ENCODE measurements at places on chromosomes 12 and 14.
A peak's percentile ranks its signal among the peaks of the same experiment; 100 is the strongest.

DNA sequence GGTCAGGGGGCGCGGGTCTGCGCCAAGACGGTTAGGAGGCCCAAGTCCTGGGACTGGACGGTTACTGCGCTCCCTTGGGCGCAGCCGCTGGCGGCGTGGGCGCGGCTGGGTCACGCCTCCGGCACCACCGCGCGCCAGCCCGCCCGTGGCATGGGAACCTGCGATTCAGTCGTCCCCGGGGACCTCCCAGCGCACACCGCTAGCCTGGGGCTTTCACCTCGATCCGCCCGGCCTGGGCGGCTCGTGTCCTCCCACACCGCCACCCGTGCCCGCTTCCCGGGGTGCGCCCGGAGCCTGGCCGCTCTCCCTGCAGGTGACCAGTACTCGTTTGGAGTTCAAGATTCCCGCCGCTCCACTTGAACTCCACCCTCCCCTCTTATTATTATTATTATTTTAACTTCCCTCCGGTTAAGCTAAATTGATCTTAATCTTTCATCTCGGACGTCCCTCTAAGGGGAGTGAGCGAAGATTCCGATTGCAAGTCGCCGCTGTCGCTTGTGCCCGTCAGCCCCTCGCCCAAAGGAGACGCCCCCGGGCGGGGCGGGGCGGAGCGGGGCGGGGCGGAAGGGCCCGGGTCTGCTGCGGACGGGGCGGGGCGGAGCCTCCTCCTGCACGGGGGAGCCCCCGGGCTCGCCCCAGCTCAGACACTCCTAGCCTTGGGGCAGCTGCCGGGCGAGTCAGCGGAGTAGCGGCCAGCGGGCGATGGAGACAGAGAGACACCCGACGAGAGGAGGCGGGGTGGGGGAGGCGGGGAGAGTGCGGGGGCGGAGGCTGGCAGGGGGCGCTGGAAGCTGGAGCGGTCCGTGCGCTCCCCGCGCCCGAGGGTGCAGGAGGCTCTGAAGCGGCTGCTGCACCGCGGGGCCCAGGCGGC lies at the start of gene KCNMB4:
Gene KCNMB4, plus strand, starts transcription at position 643 of the 871 bp plus-strand sequence. CDS start 445 bp downstream, outside the sequence.
- DNase-seq = peak; percentile 72

GRCh38 chr12:30023186-30023585 lies 239.4 kb upstream of the TMTC1 start:
- DNase-seq = no peak

DNA sequence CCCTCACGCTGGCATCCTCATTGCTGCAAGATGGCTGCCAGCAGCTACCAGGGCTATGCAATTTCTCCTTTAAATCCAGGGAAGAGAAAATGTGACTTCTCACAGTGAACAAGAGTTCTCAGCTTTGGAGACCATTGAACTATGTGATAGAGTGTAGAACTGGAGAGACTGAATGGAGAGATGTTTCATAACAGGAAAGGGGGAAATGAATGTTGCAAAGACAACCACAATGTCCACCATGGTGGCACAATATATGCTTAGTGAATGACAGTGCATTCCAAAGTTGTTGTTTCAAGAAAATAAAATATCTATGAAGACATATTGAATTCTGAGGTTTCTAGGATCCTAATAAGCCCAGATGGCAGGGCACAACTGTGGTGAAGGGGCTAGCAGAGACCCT lies 13.2 kb upstream of the COCH start:
- DNase-seq = no peak

GRCh38 chr12:71392521-71393145 lies 47.0 kb upstream of the LGR5 start:
- no peak for DNase-seq

GRCh38 chr14:59871166-59871495 lies 555 bp upstream of the RTN1 start:
- no peak for DNase-seq

DNA sequence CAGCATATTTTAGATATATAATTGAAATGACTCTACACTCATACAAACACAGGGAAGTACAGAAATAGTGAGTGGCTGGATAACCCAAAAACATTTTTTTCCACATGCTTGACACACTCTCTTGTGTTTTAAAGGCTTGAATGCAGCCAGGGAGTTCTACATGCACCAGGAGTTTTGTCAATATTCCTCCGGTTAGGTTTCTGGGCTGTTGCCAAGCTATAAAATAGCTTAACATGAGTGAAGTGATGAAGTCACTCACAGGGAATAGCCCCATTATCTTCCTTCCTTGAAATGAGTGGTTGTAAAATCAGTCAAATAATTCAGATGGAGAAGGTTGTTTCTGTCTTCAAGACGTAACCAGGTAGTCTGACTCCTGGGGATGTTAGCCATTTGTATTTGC lies 582.7 kb downstream of the SLC6A15 start:
- DNase-seq = no peak

DNA sequence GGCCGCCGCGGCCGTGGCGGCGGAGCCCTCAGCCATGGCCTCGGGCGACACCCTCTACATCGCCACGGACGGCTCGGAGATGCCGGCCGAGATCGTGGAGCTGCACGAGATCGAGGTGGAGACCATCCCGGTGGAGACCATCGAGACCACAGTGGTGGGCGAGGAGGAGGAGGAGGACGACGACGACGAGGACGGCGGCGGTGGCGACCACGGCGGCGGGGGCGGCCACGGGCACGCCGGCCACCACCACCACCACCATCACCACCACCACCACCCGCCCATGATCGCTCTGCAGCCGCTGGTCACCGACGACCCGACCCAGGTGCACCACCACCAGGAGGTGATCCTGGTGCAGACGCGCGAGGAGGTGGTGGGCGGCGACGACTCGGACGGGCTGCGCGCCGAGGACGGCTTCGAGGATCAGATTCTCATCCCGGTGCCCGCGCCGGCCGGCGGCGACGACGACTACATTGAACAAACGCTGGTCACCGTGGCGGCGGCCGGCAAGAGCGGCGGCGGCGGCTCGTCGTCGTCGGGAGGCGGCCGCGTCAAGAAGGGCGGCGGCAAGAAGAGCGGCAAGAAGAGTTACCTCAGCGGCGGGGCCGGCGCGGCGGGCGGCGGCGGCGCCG lies 381 bp downstream of the YY1 start:
- peak; percentile 30 for DNase-seq

DNA sequence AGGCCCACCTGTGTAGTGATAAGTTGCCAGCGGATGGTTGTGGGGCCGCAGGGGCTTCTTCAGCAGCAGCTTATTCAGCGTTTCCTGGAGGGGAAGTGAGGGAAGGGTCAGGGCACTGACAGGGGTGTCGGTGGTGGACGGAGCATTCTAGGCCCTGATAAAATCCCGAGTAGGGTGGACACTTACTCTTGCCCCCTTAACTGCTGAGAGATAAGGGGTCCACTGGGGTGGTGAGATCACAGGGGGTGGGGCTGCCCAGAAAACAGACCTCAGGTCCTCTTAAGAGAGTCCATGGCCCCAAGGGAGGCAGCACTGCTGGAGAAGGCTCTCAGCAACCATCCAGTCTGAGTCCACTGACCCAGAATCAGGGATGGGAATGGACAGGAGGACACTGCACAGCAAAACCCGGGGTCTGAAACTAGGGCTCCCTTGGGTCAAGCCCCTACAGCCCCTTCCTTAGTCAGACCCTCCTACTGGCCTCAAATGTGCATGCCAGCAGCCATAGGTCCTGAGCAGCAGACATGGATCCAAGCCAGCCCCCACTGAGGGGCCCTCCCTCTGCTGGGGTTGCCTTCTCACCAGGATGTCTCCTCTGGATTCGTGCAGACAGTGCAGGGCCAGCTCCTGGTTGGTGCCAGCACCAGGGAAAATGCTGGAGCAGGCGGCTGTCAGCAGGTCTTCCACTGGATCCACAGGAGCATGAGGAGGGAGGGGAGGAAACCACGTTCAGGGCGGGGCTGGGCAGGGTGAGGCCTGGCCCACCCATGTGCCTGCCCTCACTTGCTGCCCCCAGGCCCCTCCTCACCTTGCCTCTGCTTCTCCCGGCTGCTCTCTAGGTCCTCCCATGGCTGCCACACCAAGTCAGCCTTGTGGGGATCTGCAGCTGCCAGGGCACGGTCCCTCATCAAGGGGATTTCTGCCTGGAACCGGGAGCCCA lies 12.1 kb upstream of the PNMA1 start:
- DNase-seq = no peak

DNA sequence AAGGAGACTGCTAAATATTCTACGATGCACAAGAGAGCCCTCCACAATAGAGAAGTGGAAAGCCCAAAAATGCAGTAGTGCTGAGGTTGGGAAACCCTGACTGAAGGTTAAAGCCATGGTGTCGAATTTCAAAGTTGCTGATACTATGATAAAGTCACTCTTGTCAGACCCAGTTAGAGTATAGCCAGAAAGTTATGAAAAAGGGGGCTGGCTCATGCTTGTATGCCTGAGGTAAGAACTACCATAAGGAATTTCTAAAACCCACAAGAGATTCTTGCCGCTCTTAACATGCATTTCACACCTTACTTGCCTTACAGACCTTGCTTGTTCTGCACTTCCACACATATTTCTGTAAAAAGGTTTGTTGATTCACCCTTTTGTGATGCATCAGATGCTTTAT lies 184.6 kb downstream of the SLC6A15 start:
- no peak for DNase-seq

GRCh38 chr12:20205854-20206253 lies 162.5 kb upstream of the PDE3A start:
- DNase-seq = no peak

- DNase-seq = no peak
These were observed 8.0 kb downstream of the KRT2 start for GRCh38 chr12:52644078-52644415.

DNA sequence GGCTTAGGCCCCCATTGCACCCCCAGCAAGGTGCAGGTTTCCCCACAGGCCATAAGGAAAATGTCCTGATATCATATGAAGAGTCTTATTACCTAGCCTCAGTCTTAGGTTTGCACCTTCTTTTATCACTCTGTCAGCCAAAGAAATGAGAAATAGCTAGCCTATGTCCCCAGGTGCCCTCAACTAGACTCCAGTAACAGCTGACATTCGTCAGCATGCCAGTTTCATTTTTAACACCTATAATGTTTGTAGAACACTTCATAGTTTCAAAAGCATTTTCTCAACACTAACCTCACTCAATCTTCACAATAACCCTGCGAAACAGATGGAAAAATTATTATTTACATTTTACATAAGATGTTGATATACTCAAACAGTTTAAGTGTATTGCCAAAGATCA lies 24.0 kb upstream of the OR10P1 start:
- no peak for DNase-seq

GRCh38 chr12:29103539-29103974 lies 45.5 kb upstream of the FAR2 start:
- no peak for DNase-seq

- peak; percentile 56 for DNase-seq
These were observed 7.5 kb downstream of the ITGA5 start for GRCh38 chr12:54411391-54412241.

- no peak for DNase-seq
These were observed at the start of gene A2M for GRCh38 chr12:9115731-9116559. TSS of gene A2M (minus strand) at chr12:9115919. CDS start at chr12:9115849, 70 bp downstream.

Measured in stimulated activated CD4-positive, alpha-beta T cell treated with anti-CD3 and anti-CD28 coated beads, Interleukin-4, amount 100 ng/mL, for 48 hours (primary cell).